ENCODE measurements at places on chromosomes 5 and 9. TPM values are rescaled to one million over a fixed set of nuclear protein-coding genes. Genes with fewer than 3 reads are reported as not detected.

GRCh38 chr9:84212982-84213381 is 127.6 kb downstream of the SLC28A3 start:
- DNase-seq = no peak

- DNase-seq = no peak
Measured at GRCh38 chr5:168120401-168121137, 170.9 kb upstream of the WWC1 start.

- DNase-seq = no peak
Measured at GRCh38 chr5:73981704-73982103, 355.7 kb downstream of the ARHGEF28 start.

DNA sequence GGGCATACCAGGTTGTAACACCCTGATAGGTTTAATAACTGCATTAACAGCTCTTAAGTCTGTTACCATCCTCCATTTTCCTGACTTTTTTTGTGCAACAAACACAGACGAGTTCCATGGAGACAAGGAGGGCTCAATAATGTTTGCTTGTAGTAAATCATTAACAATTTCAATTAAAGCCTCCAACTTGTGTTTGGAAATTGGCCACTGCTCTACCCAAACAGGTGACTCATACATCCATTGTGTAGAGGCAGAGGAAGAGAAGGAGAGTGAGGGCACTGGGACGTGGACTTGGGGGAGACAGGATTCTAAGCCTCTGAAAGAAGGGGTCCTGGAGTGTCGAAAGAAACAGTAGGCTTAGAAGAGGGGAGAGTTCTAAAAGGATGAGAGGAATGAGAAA is 213.6 kb upstream of the KCNN2 start:
- DNase-seq = no peak

Gene ZNF462
- 16.6 TPM for total RNA-seq

Gene WNK2
- 38.4 TPM for total RNA-seq

Gene STPG3
- not detected for total RNA-seq

Data from lower leg skin (tissue), 4 donors.